ENCODE measurements at places on chromosomes 3 and 15.

GRCh38 chr15:35725353-35725752 lies 179.4 kb upstream of the DPH6 start:
- DNase-seq: no peak

GRCh38 chr3:10556312-10556711 lies 50.9 kb upstream of the ATP2B2 start:
- no peak for DNase-seq

DNA sequence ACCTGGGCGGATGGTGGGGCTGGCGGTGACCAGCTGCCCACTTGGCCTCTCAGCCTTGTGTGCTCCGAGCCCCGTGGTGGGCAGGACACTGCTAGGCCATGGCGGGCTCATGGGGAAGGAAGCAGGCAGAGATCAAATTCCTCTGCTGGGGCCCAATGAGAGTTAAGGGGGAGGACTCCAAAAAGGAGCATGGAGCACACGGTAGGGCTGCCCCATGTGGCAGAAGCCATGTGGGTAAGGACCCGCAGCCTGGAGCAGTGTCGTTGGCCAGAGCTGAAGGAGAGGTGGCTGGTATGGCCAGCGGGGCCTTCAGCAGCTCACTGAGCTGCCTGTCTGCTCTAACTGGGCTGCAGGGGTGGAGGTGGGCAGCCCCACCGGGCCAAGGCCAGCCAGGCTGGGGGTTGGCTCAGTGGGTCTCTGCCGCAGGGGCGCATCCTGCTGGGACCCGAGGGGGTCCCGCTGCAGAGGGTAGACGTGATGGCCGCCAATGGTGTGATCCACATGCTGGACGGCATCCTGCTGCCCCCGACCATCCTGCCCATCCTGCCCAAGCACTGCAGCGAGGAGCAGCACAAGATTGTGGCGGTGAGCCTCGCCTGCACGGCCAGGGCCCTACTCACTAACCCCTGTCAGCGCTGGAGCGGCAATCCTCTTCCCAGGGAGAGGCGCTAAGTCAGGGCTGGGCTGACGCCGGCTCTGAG lies 11.3 kb downstream of the STAB1 start:
- no peak for DNase-seq

DNA sequence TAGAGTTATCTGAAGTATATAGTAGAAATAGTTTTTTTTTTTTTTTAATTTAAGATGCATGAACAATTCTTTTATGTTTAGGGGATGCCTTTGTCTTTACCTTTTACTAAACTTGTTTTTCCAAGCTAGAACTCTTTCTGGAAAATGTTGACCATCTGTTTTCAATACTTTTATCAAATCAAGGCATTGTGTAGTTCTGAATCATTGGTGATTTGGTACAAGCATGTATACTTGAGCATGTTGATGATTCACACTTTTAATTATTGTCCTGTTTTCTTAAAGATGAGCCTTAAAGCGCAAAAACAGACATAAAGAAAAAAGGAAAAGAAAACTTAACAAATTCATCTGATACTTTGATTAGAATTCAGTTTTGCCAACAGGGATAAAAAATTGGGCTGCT lies 28.3 kb downstream of the PDCD6IP start:
- no peak for DNase-seq

GRCh38 chr15:42584031-42584765 lies 8.8 kb downstream of the STARD9 start:
- DNase-seq: no peak

DNA sequence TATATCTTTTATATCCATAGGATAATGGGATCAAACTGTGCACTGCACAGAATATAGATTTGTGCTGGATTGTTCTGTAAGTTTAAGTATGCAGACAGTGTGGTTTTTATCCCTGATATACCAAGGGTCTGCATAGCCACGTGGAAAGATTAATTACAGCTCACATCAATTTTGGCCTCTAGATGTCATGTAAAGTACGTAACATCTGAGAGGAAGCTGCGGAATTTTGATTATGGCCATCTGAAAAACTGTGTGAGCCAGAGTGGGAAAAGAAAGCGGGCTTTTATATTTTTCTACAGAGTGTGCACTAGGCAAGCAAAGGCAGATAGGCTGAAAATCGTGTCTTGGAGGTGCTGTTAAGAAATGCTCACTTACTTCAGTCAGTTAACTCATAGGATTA lies 562.7 kb downstream of the GBE1 start:
- no peak for DNase-seq

GRCh38 chr3:186807231-186807630 lies 949 bp upstream of the RFC4 start:
- DNase-seq: no peak

- DNase-seq: no peak
These were observed 84.6 kb upstream of the EIF1B start for GRCh38 chr3:40224796-40225515.

DNA sequence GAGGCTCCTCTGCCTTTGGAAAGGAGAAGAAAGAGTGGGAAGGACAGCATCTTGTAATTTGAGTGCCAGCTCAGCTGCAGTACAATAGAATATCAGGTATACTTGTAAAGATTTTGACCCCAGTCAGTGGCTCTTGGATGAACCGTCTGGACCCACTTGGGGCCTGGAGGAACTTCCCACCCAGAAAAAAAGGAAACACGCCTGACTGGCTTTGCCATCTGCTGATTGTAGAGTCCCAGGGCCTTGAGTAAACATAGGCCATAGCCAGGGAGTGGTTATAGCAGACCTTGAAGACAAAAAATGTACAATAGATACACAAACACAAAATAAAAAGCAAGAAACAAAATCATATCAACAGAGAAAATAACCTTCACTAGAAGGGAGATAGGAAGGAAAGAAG lies 112.1 kb downstream of the GOLIM4 start:
- no peak for DNase-seq

DNA sequence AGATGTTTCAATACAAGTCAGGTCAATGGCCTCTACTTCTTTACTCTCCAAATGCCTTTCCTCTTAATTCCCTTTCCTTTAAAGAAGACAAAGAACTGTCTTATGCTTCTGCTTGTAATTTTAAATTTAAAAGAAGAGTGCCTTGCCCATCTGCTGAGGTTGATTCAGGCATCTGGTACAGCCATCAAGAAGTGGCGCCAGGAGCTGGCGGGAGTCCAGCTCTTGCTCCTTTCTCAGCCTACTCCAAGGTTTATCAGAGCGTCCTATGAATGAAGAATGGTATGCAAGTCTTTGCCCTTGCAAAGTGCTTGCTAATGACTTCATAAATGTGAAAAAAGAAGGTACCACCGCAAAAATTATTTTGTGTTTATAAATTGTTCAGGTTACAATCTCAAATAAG lies 294.6 kb upstream of the TGFBR2 start:
- no peak for DNase-seq

GRCh38 chr15:99385865-99386264 lies 134.6 kb downstream of the LRRC28 start:
- no peak for DNase-seq

GRCh38 chr3:26515351-26515750 lies 107.2 kb upstream of the LRRC3B start:
- DNase-seq: no peak
